PC-9 (cell line): ENCODE measurements at places on chromosomes 12 and 14.

- no peaks in the 10 kb centered on the region for H3K27me3 ChIP-seq
- no peak overlapping the region for H3K4me3 ChIP-seq
- H3K27ac ChIP-seq = no peak overlapping the region
- H3K36me3 ChIP-seq = 0 out of 2 replicates have a peak, but pooled peaks cover 3% of the 10 kb centered on the region
- no peaks in the 10 kb centered on the region for H3K4me1 ChIP-seq
Observed at GRCh38 chr12:122238861-122239260, 13.0 kb upstream of the DIABLO start.

DNA sequence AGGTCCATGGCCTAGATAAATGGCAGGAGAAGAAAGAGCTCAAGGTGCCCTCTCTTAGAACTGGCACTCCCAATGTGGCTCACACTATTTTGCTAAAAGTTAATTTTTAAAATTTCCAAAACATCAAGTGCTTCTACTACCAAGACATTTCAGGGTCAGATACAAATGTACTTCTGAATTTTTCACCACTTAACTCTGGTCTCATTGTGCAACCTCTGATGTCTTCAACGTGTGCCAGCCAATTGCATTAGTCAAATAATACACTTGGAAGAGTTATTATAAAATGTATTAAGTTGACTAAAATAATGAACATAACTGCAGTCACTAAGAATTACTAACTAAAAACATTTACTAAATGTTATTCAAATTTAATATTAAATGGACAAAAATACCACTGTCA lies 41.3 kb downstream of the SLC25A47 start:
- H3K27me3 ChIP-seq = no peaks in the 10 kb centered on the region
- H3K4me1 ChIP-seq = no peaks in the 10 kb centered on the region
- no peak overlapping the region for H3K27ac ChIP-seq
- no peak for DNase-seq
- peaks cover 8% of the 10 kb centered on the region; the same call in 1 of the 2 replicates for H3K36me3 ChIP-seq

DNA sequence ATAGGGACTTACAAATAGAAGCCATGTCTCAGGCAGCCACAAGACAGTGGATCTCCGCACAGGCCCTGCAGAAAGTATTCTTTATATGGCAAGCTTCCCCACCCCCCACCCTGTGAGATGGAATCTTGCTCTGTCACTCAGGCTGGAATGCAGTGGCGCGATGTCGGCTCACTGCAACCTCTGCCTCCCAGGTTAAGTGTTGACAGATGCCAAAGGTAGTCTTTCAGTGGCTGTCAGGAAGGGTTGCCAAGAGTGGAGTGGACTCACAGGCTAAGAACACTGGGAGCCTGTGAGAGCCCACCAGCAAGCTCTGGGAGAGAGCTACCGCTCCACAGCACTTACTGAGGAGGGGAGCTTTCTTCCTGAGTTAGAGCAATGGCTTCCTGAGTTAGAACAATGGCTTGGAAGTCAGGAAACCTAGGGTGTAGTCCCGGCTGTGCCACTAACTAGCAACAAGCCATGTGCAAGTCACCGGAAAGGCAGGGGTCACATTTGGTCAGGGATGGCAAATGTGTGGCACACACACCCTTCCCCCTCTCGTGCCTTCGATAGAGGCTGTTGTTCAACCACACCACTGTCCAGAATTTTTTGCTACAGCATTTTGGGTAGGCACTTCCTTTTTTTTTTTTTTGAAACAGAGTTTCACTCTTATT lies 2.6 kb downstream of the RNASE1 start:
- no peak overlapping the region for H3K27ac ChIP-seq
- peak; percentile 45 for DNase-seq
- H3K36me3 ChIP-seq = no peaks in the 10 kb centered on the region
- H3K4me1 ChIP-seq = no peaks in the 10 kb centered on the region

DNA sequence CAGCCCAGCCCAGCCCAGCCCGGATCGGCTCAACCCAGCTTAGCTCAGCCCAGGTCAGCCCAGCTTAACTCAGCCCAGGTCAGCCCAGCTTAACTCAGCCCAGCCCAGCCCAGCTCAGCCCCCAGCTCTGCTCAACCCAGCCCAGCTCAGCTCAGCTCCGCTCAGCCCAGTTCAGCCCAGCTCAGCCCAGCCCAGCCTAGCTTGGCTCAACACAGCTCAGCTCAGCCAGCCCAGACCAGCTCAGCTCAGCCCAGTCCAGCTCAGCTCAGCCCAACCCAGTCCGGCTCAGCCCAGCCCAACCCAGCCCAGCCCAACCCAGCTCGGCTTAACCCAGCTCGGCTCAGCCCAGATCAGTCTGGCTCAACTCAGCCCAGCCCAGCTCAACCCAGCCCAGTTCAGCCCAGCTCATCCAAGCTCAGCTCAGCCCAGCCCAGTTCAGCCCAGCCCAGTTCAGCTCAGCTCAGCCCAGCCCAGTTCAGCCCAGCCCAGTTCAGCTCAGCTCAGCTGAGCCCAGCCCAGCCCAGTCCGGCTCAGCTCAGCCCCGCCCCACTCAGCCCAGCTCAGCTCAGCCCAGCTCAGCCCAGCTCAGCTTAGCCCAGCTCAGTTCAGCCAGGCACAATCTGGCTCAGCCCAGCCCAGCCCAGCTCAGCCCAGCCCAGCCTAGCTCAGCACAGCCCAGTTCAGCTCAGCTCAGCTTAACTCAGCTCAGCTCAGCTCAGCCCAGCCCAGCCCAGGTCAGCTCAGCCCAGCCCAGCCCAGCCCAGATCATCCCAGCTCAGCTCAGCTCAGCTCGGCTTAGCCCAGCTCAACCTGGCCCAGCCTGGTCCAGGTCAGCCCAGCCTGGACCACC lies 331.7 kb downstream of the TMEM121 start:
- H3K4me1 ChIP-seq = no peaks in the 10 kb centered on the region
- no peak overlapping the region for H3K27ac ChIP-seq
- H3K36me3 ChIP-seq = no peaks in the 10 kb centered on the region
- H3K4me3 ChIP-seq = no peak overlapping the region
- H3K27me3 ChIP-seq = peaks cover 74% of the 10 kb centered on the region

DNA sequence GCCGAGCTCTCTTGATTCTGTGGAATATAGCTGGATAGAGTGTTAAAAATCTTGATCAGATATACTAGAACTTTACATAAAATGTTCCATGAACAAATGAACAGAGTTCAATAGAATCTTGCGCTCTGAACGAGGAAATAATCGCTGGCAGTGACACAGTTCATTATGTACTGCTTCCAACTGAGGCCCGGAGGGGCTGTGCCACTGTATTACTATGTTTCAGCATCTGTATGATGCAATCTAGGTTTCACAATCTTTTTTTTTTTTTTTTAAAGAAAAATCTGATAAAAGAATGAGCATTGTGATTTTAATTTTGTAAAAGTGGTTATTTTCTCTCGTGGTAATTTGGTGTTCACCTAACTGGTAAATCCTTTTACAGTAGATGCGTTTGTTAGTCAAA lies 77.2 kb downstream of the FERMT2 start:
- H3K36me3 ChIP-seq = no peaks in the 10 kb centered on the region
- H3K27ac ChIP-seq = peak overlapping the region; percentile 35; the same call in 1 of the 2 replicates
- H3K4me3 ChIP-seq = no peak overlapping the region
- H3K4me1 ChIP-seq = peaks cover 11% of the 10 kb centered on the region; the same call in 1 of the 2 replicates
- no peaks in the 10 kb centered on the region for H3K27me3 ChIP-seq

GRCh38 chr12:117143008-117143532 lies 43.9 kb upstream of the TESC start:
- peak; percentile 68 for DNase-seq
- H3K4me3 ChIP-seq = no peak overlapping the region
- H3K27ac ChIP-seq = no peak overlapping the region
- H3K4me1 ChIP-seq = peaks cover 4% of the 10 kb centered on the region; the same call in 1 of the 2 replicates
